ENCODE measurements at places on chromosomes 3 and 15.
A peak's percentile ranks its signal among the peaks of the same experiment; 100 is the strongest.

DNA sequence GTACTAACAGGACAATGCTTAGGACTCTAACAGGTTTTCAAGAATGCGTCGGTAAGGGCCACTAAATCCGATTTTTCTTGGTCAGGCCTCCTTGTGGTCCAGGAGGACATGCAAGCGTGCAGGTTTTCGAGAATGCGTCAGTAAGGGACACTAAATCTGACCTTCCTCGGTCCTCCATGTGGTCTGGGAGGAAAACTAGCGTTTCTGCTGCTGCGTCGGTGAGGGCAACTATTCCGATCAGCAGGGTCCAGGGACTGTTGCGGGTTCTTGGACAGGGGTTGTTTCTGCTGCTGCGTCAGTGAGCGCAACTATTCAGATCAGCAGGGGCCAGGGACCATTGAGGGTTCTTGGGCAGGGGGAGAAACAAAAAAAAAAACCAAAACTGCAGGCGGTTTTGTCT lies 7.8 kb upstream of the UBP1 start:
- DNase-seq: no peak

DNA sequence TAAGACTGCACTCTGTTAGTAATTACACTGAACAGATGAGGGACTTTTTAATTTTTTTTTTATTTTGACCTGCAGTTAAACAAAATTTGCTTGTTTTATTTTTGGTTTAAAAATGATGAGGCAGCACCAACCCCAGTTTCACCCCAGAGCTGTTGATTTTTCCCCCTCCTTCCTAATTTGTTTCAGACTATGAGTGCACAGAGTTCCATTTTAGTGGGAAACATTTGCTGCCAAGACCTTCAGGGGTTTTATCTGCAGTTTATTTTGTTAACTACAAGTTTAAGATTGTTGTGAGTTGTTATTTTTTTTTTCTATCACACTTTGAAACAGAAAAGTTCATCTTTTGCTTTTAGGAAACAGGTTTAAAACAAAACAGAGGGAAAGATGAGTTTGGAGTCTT lies 455.9 kb upstream of the NR2F2 start:
- DNase-seq: no peak

DNA sequence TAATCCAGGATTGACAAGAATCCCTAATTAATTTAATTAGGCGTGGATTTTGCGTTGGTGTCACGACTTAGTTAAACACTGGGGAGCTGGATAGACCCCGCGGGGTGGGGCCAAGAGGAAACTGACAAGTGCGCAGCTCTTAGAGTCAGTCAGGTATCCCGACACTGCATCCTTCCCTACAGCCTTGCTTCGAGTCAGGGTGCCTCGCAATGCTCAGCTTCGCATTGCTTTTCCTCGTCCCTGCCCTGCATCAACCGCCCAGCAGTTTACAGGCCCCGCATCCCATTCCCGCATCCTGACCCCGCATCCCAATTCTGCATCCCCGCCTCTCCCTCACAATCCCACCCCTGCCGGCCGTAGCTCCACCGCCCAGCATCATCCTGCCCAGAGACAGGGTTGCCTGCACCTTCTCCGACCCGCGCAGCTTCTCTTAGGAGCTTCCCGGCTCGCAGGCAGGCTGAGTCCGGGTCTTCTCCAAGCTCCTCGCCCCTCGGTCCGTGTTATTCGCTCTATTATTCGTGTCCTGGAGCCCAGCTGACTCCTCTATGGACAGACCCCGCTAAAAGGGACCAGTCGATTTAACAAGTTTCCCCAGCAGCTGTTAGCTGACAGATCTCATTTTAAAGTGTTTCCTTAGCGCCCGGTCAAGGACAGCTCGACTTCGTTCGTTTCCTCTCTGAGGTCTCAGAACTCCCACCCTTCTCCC lies 699 bp upstream of the SHOX2 start:
- peak; percentile 18 for DNase-seq

GRCh38 chr3:124202754-124203153 lies 210.8 kb upstream of the ROPN1 start:
- no peak for DNase-seq

- no peak for DNase-seq
Measured at GRCh38 chr15:62824111-62825015, 218.2 kb upstream of the TPM1 start.

- DNase-seq: no peak
Measured at GRCh38 chr3:195441051-195441450, 1.8 kb downstream of the ACAP2 start.

- DNase-seq: no peak
Measured at GRCh38 chr15:44501768-44502366, 35.1 kb upstream of the EIF3J start.

GRCh38 chr3:29880809-29881208 lies 599.9 kb downstream of the RBMS3 start:
- no peak for DNase-seq

DNA sequence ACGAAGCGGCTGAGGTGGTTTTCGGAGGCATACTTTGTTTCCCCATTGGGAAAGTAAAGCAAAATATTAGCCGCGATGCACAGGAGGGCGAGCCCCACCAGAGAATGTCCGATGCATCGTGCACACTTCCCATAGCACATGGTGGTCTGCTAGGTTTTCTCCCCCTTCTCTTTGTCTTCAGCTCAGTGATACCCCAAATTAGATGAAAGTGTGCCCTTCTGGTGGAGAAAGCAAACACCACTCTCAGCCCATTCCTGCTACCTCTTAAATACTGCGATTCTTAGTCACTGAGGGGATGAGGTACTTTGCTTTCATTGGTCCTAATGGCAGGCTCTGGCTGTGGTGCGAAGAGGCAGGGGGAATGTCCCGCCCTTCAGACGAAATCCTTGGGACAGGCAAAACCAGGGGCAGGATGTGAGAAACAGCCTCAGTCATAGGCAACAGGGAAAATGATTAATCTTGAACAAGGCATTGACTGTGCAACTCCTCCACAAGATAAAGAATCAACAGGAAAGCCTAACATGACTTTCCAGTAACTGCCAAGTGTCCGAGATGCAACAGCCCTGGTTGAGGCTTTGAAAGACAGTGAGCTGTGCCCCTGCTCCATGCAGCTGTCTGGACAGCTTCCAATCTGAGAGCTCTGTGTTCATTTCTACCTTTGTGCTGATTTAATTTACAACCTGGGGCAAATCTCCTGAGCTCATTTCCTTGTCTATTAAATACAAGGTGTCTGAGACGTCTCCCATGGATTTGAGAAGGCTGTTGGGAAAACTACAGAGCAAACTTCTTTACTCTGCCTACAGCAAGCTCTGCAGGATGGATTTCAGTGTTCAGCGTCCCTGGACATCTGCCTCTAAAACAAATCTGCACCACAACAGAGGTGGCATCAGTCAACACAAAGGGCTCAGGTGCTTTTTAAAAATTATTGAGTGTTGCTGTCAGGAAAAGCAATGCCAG lies at the start of gene TM4SF1:
Gene TM4SF1 (minus strand): TSS at position 242 of the 957 bp plus-strand sequence. CDS start 102 bp downstream, at position 140.
- DNase-seq: no peak

GRCh38 chr15:57769266-57769665 lies 62.8 kb downstream of the POLR2M start:
- no peak for DNase-seq

GRCh38 chr3:10563396-10563795 lies 58.0 kb upstream of the ATP2B2 start:
- DNase-seq: no peak

DNA sequence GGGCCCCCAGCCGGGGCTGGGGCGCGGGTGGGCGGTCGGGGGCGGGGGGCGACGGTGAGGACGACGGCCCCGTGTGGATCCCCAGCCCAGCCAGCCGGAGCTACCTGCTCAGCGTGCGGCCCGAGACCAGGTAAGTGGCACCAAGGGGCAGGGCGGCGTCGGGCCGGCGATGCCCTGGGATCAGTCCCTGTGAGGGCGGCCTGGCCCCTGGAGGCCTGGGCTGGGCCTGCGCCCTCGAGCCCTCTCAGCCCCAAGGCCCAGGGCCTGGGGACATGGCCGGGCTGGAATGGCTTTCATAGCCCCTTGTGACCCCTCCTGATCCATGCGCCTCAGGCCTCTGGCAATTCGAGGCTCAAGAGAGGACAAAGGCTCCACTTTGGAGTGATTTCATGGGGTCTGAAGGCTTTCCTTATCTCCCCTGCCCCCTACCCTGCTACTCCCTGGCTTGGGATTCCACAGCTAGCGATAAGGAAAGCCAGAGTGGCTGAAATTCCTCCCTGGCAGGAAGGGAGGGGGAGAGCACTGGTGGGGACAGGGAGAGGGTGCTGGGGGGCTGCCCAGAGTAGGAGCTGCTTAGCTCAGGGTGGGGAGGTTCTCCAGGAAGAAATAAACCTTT lies 418 bp downstream of the ALPK3 start:
- no peak for DNase-seq

GRCh38 chr15:35605764-35606449 lies 59.9 kb upstream of the DPH6 start:
- DNase-seq: no peak

DNA sequence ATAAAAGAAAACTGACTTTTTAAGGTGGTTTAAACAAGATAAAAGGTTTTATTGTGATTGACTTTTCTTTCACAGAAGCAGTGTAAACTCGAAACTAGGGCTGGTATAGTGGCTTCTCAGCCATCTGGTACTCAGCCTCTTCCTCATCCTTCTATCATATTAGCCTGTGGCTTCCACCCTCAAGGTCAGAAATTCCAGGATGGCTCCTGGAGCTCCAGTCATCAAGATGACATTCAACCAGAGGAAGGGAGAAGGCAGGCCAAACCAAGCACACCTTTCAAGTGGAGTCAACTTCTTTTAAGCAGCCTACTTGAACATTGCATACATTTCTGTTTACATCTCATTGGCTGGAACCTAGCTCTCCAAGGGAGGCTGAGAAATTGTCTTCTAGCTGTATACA lies 1.3 kb upstream of the MESD start:
- DNase-seq: no peak

GRCh38 chr3:132399054-132399929 lies 18.0 kb upstream of the DNAJC13 start:
- DNase-seq: peak; percentile 27

DNA sequence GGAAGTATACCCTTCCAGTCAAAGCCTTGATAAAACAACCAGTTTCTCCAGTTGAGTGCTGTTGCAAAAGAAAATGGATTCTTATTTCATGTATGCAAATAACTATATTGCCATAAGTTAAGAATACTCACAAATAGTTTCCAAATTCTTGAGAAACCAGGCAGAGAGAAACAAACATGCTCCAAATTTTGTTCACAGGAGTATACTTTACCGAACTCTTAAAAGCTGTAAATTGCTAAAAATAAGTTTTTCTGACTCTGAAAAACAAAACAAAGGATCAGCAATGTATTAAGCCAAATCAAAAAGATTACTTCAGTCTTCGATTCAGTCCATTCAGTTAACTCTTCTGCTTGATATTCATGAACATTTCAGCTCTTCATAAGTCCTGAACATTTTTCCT lies 646.5 kb downstream of the MCTP2 start:
- DNase-seq: no peak

- DNase-seq: no peak
Measured at GRCh38 chr3:133756716-133757694, 10.8 kb downstream of the TF start.

- no peak for DNase-seq
Measured at GRCh38 chr3:182650568-182651128, 142.7 kb upstream of the ATP11B start.

- no peak for DNase-seq
Measured at GRCh38 chr3:194768586-194768985, 82.9 kb downstream of the FAM43A start.

- no peak for DNase-seq
Measured at GRCh38 chr15:26113296-26113695, 250.2 kb upstream of the ATP10A start.

DNA sequence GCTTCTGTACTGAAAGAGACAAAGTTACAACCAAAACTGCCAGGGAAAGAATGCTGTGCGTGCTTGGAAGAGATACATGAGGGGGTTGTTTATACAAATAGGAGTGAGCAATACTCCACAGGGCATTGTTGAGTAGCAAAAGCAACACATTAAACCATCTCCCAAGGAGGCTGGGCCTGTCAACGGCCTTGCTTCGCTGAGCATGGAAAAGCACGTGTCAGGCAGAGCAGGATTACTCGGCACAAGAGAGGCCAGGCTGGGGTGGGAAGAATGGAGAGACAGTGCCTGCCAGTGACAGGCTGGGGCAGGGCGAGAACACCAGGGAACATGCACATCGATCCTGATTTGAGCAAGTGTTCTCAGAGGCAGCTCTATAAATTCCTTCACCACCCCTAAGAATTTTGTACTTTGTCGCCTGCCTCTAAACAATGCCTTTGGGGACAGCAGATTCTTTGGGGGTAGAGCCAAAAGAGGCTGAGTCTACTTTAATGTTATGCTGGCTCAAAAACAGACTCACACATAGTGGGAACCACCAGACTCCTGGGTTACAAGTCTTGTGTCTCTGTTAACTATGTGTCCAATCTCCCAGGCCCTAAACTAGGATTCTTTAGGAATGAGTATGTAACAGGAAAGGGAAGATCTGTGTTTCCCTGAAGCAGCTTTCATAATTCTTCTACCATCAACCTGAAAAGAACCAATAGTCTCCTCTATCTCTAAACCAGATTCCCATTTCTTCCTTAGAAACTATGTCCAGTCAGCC lies 67.2 kb downstream of the LIPC start:
- no peak for DNase-seq

- DNase-seq: no peak
Measured at GRCh38 chr3:76827701-76828226, 212.1 kb upstream of the ROBO2 start.

- peak; percentile 75 for DNase-seq
Measured at GRCh38 chr3:12706504-12707253, 42.8 kb upstream of the RAF1 start.

- DNase-seq: no peak
Measured at GRCh38 chr3:32208447-32208846, 30.0 kb upstream of the CMTM8 start.

GRCh38 chr3:14329116-14329830 lies 73.1 kb upstream of the SLC6A6 start:
- DNase-seq: no peak

GRCh38 chr3:119140466-119140865 lies 5.5 kb upstream of the TEX55 start:
- DNase-seq: no peak

DNA sequence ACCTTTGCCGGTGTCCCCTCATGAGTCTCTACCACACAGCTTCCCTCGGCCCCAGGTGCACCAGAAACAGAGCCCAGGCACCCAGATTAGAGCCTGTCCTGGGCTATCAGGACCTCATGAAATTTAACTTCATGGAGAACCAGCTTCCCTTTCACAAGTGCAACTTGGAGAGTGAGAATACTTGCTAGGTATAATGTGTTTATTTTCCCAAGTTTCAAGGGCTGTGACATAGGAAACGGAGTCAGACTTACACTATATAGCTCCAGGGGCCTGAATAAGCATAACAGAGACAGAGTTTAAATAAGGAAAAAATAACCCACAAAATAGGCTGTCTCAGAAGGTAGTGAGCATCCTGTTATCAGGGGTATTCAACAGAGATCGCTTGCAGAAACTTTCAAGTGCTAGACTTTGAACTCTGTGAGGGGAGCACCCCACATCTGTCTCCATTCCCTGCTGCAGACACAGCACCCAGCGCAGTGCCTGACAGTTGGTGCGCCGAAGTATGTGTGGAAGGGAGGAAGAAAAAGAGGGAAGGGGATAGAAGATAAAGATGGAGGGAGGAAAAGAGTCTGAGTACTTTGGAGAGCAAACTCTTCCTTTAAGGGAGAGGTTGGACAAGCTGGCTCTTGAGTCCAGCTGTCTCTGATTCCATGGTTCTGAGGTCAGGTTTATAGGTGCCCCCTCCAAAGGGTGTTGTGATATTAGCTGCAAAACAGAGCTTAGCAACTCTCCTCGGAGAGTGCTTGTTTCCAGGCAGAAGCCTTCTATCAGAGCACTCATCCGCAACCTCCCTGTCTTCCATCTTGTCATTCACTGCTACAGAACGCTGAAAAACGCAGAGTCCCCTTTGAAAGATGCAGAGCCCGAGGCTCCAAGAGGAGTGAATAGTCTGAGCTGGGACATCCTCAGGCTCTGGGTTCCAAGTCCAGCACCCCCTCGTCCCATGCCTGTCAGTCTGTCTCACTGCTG lies 84.8 kb downstream of the CPN2 start:
- no peak for DNase-seq

- no peak for DNase-seq
Measured at GRCh38 chr15:40445421-40445922, 4.7 kb downstream of the BAHD1 start.
